ENCODE measurements at places on chromosomes 6 and 20.

GRCh38 chr6:169503422-169504152 lies 198.2 kb downstream of the WDR27 start:
- no peak for DNase-seq

DNA sequence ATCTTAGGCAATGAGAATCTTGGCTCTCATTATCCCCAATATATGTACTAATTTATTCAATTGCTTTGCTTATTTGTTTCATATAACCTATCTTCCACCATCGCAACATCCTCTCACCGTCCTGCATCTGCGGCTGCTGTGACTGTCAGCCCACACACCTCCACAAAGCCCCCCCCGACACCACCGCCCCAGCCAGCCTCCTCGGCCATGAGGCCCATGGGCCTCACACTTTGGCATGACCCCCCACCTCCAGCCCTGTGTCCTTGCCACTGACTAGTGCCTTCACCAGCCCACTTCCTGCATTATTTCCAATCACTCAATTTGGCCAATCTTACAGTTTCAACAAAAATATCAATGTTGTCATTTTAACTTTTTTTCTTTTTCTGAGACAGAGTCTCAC lies 60.7 kb upstream of the TOX2 start:
- no peak for DNase-seq

DNA sequence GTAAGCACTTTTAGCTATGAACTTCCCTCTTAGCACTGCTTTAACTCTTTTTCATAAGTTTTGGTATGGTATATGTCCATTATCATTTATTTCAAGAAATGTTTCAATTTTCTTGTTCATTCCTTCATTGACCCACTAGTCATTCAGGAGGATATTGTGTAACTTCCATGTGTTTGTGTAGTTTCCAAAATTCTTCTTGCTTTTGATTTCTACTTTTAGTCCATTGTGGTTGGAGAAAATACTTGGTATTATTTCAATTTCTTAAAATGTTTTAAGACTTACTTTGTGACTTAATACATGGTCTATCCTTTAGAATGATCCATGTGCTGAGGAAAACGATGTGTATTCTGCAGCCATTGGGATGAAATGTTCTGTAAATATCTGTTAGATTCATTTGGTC lies 176.5 kb downstream of the CENPW start:
- no peak for DNase-seq

GRCh38 chr6:127484212-127484863 lies 25.1 kb upstream of the KIAA0408 start:
- no peak for DNase-seq

DNA sequence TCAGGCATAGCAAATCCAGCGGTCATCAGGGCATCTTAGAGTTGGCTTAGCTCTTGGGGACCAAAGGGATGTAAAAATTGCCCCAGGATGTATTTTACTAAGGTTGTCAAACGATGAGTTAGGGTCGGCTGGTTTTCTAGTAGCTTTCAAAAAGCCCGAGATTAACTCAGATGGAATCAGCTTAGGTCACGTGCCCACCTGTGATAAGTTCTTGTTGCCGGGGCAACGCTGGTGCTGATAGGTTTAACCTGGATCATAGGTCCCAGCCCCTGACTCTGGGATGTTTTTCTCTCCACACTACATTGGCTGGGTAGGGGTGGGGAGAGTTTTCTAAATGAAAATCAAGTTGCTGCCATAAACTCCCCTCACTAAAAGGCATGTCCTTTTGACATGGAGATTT lies 257.3 kb upstream of the SULF2 start:
- DNase-seq, result no peak

DNA sequence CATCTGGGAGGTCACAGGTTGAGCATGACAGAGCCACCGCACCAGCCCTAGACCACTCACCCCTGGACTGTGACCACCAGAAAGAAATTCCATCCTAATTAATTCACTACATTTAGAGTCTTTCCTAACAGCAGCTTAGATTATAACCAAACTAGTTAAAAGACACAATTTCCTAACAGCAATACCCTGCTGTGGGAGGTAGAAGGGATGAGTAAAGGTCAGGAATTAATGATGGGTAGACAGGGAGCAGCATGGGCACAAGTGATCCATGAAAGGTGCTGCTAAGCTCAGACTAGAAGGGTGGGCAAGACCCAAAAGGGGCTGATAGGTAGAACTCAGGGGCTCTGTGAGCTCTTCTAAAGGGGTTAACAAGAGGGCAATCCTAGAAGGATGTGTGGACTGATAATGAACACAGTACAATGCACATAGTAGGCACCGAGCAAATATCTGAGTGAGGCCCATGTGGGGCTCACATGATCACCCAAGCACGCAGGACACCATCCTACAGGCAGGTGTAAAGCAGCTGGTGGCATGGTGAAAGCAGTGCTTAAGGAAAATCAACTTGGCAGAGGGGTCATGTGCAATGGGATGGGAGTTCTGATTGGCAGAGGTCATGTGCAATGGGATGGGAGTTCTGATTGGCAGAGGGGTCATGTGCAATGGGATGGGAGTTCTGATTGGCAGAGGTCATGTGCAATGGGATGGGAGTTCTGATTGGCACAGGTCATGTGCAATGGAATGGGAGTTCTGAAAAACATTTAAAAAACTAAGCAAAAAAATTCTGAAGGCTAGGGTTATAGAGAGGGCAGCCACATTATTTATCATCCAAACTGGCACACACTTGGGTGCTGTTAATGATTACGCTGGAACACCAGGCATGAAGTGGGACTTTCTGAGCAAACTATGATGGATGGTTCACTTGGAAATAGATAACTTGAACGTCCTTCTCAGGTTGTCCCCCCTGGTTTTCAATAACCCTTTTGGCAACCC lies 188.2 kb upstream of the FOXQ1 start:
- no peak for DNase-seq

- no peak for DNase-seq
Measured at GRCh38 chr6:35757456-35758123, 18.8 kb upstream of the CLPSL2 start.

All from NCI-H187 (cell line).